ENCODE measurements at places on chromosomes 12 and 14. TPM values are rescaled to one million over a fixed set of nuclear protein-coding genes. Genes with fewer than 3 reads are reported as not detected.

HOTAIR gene
- total RNA-seq = not detected

FAR2 gene
- 3.3 TPM for total RNA-seq

TSHR gene
- not detected for total RNA-seq

DNA sequence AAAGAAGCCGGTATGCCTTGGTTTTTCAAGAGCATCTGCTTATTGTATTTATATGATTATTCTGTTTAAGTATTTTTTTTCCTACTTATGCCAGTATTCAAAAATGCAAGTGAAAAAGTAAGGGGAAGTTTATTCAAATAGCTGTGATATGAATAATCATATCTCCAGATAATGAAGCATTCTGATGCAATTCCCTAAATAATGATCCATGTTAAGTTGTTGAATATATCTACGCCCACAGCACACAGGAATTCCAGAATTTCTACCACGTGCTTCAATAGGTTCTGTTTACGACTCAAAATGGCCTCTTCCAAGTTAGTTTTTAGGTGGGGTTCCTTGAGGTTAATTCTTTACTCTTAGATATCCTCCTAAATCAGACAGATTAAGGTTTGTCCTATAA, 208.3 kb downstream of the NAV3 start:
- DNase-seq = peak; percentile 48

KRT79 gene
- 0.82 TPM for total RNA-seq

C1QL4 gene
- 0.09 TPM for total RNA-seq

GRCh38 chr12:26298785-26299621, 103.6 kb downstream of the SSPN start:
- peak; percentile 88 for DNase-seq

DNA sequence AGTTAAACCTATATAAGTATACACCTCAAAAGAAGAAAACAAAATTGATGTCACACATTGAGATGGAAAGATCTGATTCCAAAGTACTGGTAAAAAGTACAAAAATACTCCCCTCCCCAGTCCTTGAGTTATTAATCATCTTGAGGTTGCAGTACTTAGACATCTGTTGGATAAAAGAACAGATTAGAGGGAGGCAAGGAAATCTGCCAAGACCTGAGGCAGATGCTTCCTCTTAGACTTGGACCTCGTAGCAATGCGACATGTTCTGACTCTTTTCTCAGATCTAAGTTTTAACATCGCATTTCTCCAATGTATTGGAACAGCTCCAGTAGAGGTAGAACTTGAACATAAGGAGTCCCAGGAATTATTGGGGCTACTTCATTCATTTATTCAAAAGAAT, 187.9 kb upstream of the GRIN2B start:
- DNase-seq = no peak

DNA sequence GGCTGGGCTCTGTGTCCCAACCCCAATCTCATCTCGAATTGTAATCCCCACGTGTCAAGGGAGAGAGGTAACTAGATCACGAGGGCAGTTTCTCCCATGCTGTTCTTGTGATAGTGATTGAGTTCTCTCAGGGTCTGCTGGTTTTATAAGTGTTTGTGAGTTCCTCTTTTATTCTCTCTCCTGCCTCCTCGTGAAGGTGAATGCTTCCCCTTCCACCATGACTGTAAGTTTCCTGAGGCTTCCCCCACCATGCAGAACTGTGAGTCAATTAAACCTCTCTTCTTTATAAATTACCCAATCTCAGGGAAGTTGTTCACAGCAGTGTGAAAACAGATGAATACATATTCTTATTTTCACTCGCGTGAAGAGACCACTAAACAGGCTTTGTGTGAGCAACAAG, 148.2 kb downstream of the TMEM30B start:
- no peak for DNase-seq

DNA sequence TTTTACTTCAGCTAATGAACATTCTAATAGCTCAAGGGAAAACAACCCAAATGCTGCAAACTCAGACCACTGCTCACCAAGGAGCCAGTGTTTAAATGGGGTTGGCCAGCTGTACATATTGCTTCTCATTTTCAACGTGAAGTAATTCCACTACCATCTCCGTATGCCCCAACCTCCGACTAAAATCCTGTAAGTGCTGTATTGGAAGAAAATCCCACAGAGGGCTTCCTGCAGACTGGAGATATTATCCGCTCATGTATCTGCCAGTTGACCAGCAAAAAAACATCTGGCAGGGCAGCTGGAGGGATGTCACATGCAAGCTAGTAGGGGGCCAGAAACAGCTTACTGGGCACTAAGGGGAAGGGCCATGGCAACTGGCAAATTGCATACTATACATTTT, 485.0 kb downstream of the SNAPC1 start:
- DNase-seq = no peak

GRCh38 chr12:64790166-64790565, 31.0 kb upstream of the GNS start:
- DNase-seq = no peak

ADAMTS20 gene
- 0.66 TPM for total RNA-seq

DNA sequence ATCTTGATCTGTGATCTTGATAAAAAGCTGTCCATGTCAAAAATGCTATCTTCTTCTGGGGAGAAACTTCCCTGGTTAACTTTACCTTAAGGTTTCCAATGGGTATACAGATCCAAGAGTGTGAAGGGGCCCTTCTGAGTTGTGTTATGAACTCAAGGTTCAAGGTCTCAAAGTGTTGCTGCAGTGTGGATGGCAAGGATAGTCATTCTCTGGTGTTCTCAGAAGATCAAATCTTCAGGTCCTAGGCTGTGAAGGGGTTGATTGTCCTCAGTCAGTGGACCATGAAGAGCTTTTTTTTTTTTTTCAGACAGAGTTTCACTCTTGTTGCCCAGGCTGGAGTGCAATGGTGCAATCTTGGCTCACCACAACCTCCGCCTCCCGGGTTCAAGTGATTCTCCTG, 114.4 kb downstream of the SPTSSA start:
- DNase-seq = no peak

PRKD1 gene
- 6.7 TPM for total RNA-seq

DNA sequence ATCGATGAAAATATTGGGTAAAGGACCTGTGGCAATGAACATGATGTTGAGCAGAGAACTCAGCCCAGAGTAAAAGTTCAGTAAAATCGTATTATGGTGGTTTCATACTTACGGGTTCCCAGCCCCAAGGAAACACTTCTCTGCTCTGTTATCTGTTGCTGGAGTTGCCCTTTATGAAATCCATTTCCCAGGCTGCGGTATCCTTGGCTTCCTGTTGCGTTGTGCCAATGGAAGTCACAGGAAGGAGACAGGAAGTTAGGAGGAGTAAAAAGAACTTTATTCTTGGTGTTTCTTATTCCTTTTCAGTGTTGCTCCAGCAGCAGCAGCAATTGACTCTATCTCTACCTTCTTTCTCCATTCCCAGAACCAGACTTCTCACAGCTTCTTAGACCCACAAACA, 965.2 kb downstream of the VRK1 start:
- DNase-seq = no peak

DNA sequence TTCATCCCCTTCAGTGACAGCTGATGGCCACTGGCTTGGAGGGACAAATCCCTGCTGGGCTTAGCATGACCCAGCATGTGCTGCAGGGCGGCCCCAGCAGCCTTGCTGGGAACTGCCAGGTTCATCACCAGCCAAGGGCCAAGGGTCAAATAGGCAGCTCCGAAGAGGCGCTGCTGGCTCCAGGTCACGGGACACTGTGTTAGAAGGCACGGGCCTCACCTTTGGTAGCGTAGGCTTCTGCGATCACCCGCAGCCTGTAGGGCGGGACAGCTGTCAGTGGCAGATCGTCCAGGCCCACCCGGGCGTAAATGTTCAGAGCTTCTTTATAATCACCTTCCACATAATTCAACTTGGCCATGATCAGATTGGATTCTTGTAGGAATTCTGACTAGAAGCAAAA, 35.7 kb downstream of the TTC7B start:
- no peak for DNase-seq

GUCY2C gene
- 0.09 TPM for total RNA-seq

KRT6B gene
- total RNA-seq = not detected

DNA sequence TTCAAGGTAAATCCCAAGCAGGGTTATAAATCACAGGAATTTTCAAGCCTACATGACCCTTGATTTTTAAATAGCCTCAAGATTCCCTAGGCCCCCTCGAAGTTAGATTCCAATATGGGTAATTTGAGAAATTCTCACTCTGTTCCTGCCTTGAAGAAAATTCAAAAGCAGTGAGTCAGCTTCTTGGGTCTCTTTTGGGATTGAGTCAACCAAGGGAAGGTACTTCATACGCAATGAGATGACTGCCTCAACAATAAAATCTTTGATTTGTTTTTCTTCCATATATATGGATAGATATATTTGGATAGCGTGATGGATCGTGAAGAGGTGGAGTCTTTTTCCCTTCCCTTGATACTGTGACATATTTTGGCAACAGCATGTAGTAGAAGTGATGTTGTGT, 180.4 kb upstream of the ATP2B1 start:
- DNase-seq = peak; percentile 58

- peak; percentile 36 for DNase-seq
These were observed 5.9 kb downstream of the PSMB5 start for GRCh38 chr14:23028799-23029198.

- peak; percentile 67 for DNase-seq
These were observed 20.6 kb upstream of the PKP2 start for GRCh38 chr12:32917094-32917611.

- DNase-seq = peak; percentile 35
These were observed 515 bp upstream of the ABCC9 start for GRCh38 chr12:21941506-21942376.

PLA2G1B gene
- not detected for total RNA-seq

GPR84 gene
- not detected for total RNA-seq

GRCh38 chr12:29782871-29783772, 620 bp downstream of the TMTC1 start:
- peak; percentile 26 for DNase-seq

DNA sequence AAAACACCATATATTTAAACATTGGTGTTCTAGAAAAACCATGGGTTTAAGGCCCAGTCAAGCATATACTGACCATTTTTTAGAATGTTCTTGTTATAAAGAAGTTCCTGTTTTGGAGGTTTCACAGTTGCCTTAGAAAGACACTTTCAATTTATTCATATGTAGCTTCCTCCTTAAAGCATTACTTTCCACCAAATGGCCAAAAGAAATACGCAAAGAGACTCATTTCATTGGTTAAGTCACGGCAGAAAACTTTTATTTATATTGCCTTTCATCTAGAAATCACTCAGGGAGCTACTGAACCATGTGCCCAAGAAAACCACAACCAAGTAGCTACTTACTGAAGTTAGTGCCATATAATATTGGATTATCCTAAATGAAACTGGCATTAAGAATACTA, 40.0 kb downstream of the MYBPC1 start:
- DNase-seq = no peak

LYSET gene
- 9.1 TPM for total RNA-seq

MYH6 gene
- total RNA-seq = not detected

USP5 gene
- total RNA-seq = 144 TPM

LMNTD1 gene
- not detected for total RNA-seq

RSRC2 gene
- 56.3 TPM for total RNA-seq

GRCh38 chr14:87994974-87995373, 2.0 kb upstream of the GALC start:
- DNase-seq = peak; percentile 41

GRCh38 chr12:109804820-109805761, 28.1 kb downstream of the TRPV4 start:
- DNase-seq = peak; percentile 17

MPHOSPH9 gene
- 21.6 TPM for total RNA-seq

DNA sequence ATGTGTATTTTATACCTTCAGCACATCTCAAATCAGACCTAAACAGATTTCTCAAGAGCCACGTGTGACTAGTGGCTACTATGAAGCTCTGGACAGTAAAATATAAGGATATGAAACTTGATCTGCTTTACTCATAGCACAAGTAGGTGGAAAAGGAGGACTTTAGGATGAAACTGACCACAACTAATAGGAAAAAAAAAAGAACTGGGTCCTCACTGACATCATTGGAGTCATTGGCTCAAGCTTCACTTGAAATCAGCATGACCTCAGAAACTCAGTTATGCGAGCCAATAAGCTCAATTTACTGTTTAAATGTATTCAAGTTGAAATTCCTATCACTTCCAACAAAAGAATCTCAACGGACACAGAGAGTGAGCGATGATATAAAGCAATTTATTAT, 34.1 kb upstream of the CIT start:
- peak; percentile 82 for DNase-seq

Data from astrocyte (in vitro differentiated cells and primary cell).